ENCODE measurements at places on chromosomes 1 and 21.
A peak's percentile ranks its signal among the peaks of the same experiment; 100 is the strongest.

DNA sequence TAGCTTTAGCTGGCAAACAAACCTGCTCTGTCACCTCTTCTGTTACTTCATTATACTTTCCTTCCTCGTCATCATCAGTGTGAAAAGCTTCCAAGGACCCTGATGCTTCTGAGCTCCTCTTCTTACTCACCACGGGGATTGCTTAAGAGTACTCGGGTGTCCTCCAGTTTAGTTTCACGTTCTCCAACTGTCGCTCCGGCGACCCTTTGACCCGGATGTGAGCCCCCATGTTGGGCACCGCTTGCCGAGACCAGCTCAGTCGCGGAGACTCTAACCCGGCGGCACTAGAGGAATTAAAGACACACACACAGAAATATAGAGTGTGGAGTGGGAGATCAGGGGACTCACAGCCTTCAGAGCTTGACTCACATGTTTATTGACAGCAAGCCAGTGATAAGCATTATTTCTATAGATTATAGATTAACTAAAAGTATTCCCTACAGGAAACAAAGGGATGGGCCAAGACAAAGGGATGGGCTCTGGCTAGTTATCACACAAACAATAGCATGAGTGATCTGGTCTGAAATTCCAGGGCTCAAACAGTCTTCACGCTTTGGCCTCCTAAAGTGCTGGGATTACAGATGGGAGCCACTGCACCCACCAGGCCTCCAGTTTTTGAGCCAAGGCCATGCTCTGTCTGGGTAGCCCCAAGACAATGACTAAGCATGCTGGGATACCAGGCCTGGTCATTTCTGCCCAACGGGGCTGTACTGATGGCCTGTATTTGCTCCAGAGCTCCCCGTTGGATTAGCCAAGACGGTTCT, 30.1 kb upstream of the ENO1 start:
- DNase-seq = no peak

DNA sequence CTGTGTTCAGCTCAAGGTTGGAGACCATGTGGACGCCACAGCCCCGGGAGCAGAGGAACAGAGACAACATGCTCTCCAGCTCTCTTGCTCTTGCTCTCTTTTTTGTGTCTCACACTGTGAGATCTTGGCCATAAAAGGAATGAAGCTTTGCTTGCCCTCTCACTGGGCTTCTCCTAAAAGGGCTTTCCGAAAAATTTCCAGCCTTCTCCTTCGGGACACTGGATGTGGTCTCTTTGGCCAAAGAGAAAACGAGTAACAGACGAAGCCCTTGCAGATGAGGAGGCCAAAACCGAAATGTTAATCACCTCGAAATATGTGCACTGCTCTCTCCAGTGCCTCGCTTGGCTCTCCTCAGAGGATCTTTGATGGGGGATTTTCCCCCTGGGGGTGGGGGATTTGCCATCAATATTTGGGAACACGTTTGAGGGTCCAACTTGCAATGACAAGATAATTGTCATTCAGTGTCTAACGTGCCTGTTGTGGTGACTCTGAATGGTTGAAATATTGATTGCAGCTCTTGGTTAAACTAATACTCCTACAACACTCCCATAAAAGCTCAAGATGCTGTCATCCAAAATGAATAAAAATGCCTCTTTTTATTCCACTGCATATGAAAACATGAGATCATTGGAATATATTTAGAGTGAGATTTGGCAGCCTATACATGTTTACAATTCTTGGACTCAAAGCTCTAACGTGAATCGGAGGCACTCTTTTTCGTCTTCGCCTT, 68.6 kb upstream of the ANGPTL1 start:
- no peak for DNase-seq

- no peak for DNase-seq
These were observed 53.4 kb downstream of the DUSP10 start for GRCh38 chr1:221688488-221688843.

DNA sequence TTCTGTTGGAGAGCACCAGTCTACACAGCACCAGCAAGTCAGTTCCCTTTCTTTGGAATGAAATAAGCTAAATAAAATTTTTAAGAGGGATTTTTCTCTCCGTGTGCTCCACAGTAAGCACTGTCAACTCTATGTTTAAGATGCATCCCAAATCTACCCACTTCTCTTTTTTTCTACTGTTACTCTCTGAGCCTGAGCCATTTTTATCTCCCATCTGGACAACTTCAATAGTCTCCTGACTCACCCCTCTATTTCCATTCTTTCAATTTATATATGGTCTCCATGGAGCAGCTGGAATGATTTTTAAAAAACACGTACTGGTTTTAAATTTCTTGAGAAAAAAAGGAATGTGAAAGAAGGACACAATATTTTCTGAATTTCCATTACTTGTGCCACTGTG, 24.7 kb upstream of the CCT8 start:
- no peak for DNase-seq

DNA sequence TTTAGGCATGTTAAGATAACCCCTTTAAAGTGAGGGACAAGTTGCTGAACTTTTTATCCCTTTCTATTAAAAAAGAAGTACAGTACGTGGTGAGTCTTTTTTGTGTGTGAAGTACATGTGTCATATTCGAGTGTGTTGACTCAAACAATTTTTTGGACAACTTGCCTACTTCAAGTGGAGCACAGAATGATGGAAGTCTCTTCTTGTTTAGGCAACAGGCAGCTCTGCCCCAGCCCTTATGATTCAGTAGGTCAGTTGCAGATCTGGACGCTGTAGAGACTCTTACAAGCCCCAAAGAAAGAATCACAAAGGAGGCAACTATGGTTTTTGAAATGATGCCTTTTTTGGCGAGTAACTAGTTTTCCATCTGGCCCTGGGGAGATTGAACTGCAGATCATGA, 14.4 kb upstream of the ZFP69B start:
- no peak for DNase-seq

- peak; percentile 10 for DNase-seq
These were observed 30.6 kb upstream of the CTPS1 start for GRCh38 chr1:40948741-40949443.

DNA sequence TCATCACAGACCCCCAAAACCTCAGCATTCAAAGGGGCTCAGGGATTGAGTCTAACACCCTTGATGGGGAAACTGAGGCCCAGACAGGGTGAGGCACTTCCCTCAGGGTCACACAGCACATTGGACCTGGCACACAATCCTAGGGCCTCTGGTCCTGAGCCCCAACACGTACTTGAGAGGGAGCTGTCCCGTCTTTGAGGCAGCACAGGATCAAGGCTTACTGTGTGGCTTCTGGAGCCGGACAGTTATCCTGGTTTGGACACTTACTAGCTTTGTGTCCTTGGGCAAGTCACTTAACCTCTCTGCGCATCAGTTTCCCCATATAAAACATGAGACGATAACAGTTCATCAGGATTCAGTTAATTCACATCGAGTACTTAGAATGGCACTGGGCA, 26.5 kb downstream of the RUNX3 start:
- no peak for DNase-seq

DNA sequence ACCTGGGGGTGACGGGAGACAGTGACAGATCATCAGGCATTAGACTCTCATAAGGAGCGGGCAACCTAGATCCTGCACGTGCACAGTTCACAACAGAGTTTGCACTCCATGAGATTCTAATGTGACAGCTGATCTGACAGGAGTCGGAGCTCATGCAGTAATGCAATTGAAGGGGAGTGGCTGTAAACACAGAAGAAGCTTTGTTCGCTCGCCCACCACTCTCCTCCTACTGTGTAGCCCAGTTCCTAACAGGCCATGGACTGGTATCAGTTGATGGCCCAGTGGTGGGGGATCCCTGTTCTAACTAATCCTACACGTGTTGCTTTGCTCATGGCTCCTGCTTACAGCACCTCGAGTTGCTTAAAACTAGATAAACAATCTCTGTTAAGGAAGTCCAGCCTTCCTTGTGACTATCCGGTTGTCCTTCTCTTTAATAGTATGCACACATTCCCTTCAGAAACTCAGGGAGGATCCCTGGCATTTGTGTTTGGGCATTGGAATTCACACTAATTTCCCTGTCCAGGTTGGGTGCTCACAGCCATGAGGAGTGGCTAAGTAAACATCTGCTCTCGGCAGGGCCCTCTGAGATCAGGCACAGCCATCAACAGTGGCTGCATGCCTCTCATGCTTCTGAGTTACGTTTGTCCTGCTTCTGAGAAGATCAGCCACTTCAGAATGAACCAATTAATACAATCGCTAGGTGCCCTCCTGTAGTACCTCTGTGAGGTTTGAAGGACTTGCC, 21.1 kb upstream of the F3 start:
- DNase-seq = no peak

GRCh38 chr1:11649624-11650330, 4.5 kb downstream of the FBXO2 start:
- DNase-seq = no peak

DNA sequence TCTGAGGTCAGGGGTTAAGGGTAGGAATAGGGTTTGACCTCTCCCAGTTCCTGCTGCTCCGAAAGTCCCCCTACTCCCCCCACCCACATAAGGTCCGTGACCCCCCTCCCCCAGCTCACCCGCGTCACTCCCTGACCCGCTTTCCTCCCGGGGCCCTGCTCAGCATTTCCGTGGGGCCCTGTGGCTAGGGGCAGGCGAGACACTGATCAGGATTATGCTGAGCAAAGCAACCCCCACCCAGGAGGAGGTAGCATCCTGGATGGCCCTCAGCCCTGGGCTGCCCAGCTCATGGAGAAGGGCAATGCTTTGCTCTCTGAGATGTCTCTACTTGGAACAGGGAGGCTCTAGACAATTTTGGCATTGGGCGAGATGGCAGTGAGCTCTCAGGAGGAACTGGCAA, 3.7 kb downstream of the RORC start:
- no peak for DNase-seq

DNA sequence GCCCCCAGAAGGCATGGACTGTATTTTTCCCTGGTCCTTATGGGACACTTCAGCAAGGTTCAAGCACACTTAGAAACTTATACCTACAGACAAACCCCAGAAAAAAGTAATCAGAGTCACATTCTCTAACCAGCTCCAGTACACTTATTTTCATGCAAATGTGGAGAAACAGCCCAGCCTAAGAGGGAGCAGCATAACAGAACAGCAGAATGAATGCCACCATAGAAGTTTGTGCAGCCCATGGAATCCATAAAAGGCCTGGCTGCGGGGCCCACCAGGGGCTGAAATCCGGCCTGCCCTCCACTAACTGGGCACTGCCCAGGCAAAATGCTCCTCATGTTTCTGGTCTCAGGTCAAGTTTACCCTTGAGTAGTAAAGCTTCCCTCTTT, 60.4 kb upstream of the ATP1A1 start:
- no peak for DNase-seq

DNA sequence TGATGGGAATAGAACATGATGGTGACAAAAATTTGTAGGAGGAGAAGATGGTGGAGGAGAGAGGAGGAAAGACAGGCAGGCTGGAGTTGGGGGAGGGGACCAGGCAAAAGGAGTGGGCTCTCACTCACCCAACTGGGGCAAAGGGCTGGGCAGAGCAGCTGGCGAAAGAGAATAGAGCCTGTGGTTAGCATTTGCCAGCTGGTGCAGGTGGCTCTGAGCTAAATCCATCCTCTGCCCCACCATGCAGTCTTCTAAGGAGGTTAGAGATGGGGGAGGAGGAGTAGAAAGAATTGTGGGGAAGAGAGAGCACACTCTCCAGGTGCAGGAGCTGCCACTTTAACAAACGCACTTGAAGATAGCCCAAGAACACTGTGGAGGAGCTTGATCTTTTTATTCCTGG, 27.6 kb upstream of the SLAMF1 start:
- no peak for DNase-seq

- DNase-seq = no peak
These were observed 15.0 kb downstream of the IFNAR2 start for GRCh38 chr21:33244779-33245105.

DNA sequence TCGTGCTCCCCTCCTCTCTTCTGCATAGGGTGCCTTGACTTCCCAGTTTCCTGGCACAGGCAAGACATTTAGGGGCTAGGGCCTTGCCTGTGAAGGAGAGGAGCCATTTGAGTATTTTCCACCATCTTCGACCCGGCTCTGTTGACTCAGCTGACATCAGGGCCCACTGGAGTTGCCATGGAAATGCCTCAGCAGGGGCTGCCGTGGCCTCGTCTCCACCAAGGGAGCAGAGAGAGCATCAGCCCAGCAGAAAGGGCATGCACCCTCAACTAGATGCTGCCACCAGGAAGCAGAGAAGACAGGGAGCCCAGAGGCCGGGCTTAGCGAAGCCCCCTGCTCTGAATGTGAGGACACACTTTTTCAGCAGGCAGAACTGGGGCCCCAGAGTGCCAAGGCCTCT, 101.9 kb upstream of the ACTL8 start:
- DNase-seq = no peak

DNA sequence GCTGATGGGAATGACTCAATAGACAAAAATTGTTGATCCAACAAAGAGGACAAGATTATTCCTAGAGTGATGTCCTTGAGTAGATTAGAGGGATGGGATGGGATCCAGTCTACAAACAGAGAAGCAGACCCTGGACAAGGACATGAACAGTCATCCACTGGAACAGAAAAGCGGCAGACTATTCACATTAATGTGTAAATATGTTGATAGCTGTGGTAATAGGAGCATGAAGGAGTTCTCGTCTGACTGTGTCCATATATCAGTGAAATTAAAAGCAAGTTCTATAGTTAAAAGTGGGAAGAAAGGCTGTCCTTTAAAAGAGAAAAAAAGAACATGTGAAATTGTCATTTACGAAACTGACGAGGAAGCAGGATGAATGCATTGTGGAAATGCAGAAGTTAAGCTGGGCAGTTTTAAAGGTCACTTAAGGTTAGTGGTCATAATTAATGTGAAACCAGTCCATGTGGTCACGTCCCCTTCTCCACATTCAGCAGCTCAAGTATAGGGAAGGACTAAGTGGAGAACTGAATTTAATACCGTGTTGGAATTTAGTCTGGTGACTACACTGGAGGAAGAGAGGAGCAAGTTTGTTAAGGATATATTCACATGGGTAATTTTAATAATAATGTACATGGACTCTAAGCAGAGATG, 62.1 kb downstream of the PIK3R3 start:
- no peak for DNase-seq

- DNase-seq = no peak
These were observed 90.4 kb downstream of the ODF2L start for GRCh38 chr1:86305731-86306130.

DNA sequence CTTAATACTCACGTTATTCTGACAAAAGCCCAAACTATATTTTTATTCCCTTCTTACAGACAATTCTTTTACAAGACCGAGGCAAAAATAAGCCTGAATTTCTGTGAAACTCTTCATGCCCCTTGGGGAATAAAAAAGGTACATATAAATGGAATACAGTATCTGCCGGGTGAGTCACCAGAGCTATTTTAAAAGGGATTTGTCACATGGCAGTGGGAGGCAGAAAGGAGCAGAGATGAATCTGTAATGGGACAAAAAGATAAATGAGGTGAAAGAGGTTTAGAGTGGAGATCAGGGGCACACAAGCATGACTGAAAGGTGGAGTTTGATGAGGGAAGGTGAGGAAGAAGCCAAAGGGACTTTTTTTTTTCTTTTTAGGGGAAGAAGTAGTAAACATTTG, 8.8 kb downstream of the XCL1 start:
- DNase-seq = no peak

GRCh38 chr1:84569216-84569615, 5.0 kb downstream of the CTBS start:
- DNase-seq = no peak

GRCh38 chr1:55320891-55321290, 105.7 kb upstream of the USP24 start:
- no peak for DNase-seq

- DNase-seq = no peak
These were observed 48.7 kb downstream of the AKT3 start for GRCh38 chr1:243801378-243801777.

All from activated CD8-positive, alpha-beta memory T cell treated with anti-CD3 and anti-CD28 coated beads for 1 hour (primary cell).